ENCODE measurements at places on chromosomes 6 and 20. TPM values are rescaled to one million over a fixed set of nuclear protein-coding genes. Genes with fewer than 3 reads are reported as not detected.

Gene GHRH
- total RNA-seq, result not detected

Gene TFAP2D
- total RNA-seq, result not detected

DNA sequence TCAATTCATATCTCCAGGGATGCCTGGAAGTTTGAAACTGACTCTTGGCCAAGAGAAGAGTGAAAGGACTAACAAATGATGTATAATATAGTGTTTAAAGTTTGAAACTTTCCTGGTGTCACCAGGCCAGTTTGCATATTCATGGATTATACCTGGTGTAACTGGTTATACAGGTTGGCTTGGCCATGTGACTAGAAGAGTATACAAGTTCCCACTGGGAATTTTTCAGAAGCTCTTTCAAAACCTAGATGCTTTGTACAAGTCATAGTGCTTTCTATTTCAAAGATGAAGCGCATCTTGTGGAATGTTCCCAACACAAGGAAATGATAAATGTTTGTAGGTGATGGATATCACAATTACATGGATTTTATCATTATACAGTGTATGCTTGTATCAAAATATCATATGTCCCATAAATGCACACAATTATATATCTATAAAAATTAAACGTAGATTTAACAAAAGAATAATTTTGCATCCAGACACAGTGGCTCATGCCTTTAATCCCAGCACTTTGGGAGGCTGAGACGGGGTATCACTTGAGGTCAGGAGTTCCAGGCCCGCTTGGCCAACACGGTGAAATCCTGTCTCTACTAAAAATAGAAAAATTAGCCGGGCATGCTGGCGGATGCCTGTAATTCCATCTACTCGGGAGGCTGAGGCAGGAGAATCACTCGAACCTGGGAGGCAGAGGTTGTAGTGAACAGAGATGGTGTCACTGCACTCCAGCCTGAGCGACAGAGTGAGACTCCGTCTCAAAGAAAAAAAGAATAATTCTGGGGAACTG is 1420.2 kb downstream of the GRIK2 start:
- no peak for DNase-seq

DNA sequence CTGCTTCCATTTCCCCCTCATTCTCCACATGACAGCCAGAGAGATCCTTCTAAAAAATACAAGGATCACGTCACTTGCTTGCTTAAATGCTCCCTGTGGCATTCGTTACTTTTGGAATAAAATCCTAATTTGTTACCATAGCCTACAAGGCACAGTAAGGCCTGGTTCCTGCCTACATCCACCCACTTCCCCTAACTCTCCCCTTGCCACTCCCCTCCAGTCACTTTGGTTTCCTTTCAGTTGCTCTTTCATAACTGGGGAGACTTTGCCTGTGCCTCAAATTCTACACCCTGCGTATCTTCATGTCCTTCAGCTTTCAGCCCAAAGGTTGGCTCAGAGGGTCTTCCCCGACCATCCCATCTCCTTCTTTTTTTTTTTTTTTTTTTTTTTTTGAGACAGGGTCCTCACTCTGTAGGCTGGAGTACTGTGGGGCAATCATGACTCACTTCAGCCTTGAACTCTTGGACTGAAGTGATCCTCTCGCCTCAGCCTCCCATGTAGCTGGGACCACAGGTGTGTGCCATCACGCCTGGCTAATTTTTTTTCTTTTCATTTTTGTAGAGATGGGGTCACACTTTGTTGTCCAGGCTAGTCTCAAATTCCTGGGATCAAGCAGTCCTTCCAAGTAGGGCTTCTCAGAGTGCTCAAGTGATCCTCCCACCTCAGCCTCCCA is 12.5 kb downstream of the ID1 start:
- no peak for DNase-seq

GRCh38 chr6:136609873-136610706 is 59.9 kb upstream of the MAP7 start:
- peak; percentile 94 for DNase-seq

Gene TRIM31
- total RNA-seq, result not detected

DNA sequence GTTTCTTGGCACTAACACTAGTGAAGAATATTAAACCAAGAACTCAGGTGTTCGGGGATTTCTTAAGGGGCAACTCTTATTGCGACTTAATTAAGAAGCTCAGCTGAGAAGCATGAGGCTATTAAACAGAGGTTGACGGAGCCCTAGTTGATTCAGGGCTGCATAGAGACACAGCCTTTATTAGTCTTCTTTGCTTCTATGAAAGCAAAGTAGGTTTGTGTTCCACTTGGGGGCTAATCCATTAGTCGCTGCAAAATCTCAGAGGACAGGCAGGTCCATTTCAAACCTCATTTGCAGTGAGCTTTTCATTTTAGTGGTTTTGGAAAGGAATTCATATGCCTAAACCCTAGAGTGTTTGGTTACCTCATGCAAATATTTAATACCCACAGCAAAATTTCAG is 506.6 kb upstream of the SULF2 start:
- no peak for DNase-seq

DNA sequence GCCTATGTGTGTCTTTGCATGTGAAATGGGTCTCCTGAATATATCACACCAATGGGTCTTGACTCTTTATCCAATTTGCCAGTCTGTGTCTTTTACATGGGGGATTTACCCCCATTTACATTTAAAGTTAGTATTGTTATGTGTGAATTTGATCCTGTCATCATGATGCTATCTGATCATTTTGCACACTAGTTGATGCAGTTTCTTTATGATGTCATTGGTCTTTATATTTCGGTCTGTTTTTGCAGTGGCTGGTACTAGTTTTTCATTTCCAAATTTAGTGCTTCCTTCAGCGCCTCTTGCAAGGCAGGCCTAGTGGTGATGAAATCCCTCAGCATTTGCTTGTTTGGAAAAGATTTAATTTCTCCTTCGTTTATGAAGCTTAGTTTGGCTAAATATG is 555.2 kb upstream of the BTBD3 start:
- DNase-seq, result no peak

Gene ASIP
- not detected for total RNA-seq

- DNase-seq, result no peak
Measured at GRCh38 chr20:13485576-13485975, 153.2 kb downstream of the TASP1 start.

Gene SLC26A8
- under 0.01 TPM for total RNA-seq

Measured in pulmonary artery endothelial cell (primary cell).